ENCODE measurements at places on chromosomes 2 and 18. TPM values are rescaled to one million over a fixed set of nuclear protein-coding genes. Genes with fewer than 3 reads are reported as not detected.

DNA sequence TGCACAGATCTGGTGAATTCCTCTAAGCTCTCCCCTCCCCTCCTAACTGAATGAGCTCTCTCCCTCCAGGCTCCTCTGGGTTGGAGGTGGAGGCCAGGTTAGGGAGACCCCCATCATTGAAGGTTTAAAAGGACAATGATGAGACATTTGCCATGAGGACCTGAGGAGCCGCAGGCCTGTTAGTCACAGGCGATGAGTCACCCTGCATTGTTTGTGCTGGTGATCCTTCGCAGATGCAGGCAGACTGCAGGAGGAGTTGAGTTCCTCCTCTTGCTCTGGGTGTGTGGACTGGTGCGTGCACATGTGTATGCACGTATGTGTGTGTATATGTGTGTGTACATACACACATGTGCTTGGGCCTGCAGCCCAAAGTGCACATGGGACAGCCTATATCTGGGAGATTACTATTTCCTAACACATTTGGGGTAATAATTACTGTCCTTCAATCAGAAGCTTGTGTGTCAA, 42.0 kb downstream of the MCFD2 start:
- H3K4me3 ChIP-seq = no peak overlapping the region
- no peak overlapping the region for H3K27ac ChIP-seq
- H3K4me1 ChIP-seq = no peaks in the 10 kb centered on the region
- no peak for DNase-seq

DNA sequence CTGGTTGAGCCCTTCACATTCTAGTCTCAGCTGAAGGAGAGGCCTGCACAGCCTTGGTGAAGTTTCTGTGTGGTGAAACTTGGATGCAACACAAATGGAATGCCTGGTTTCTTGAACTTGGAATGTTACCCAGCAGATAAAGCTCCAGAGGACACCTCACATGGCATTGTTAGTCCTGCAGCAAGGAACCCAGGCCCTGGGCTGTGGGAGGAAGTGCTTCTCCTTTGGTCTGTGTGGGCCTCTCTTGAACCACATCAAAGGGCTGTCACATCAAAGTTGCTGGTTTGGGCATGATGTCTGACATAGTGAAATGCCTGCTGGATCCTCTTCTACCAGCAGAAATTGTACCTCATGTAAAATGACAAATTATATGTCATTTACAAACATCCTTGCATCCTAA, 198.5 kb downstream of the FHOD3 start:
- no peak for DNase-seq
- peaks cover 19% of the 10 kb centered on the region for H3K27me3 ChIP-seq
- H3K36me3 ChIP-seq = no peaks in the 10 kb centered on the region
- H3K27ac ChIP-seq = no peak overlapping the region
- H3K4me1 ChIP-seq = no peaks in the 10 kb centered on the region

GRCh38 chr2:241859436-241860183, 916 bp upstream of the PDCD1 start:
- H3K27me3 ChIP-seq = peaks cover 21% of the 10 kb centered on the region
- peaks cover 32% of the 10 kb centered on the region for H3K4me1 ChIP-seq
- no peak overlapping the region for H3K27ac ChIP-seq
- peak; percentile 61 for DNase-seq
- peak overlapping the region; percentile 59 for H3K4me3 ChIP-seq

- H3K4me3 ChIP-seq = no peak overlapping the region
- H3K27ac ChIP-seq = peak overlapping the region; percentile 7
- H3K27me3 ChIP-seq = no peaks in the 10 kb centered on the region
- H3K4me1 ChIP-seq = peaks cover 84% of the 10 kb centered on the region
Observed at GRCh38 chr2:224997802-224998201, 44.5 kb downstream of the DOCK10 start.

GRCh38 chr18:37663446-37663845, 97.8 kb upstream of the CELF4 start:
- H3K36me3 ChIP-seq = no peaks in the 10 kb centered on the region
- DNase-seq = no peak
- H3K4me3 ChIP-seq = no peak overlapping the region
- no peaks in the 10 kb centered on the region for H3K27me3 ChIP-seq
- no peaks in the 10 kb centered on the region for H3K4me1 ChIP-seq

DNA sequence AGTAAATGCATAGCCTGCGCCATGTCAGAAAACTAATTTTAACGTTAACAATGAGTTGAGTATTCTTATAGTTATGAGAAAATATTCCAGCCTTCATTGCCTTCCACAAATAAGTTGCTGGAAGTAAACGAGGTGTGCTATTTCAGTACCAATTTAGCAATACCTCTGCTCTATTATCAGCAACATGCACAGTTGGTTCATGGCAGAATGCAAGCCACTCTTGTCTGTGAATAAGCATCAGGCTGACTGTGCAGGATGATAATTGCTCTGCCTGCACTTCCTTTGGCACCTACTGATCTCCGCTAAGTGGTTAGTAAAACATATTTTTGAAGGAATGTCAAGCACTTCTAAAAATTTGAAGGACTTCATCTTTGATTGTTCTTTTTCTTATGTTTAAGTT, 261.9 kb upstream of the SIX3 start:
- no peak for DNase-seq
- H3K27me3 ChIP-seq = no peaks in the 10 kb centered on the region
- no peak overlapping the region for H3K27ac ChIP-seq
- H3K4me1 ChIP-seq = no peaks in the 10 kb centered on the region

DNA sequence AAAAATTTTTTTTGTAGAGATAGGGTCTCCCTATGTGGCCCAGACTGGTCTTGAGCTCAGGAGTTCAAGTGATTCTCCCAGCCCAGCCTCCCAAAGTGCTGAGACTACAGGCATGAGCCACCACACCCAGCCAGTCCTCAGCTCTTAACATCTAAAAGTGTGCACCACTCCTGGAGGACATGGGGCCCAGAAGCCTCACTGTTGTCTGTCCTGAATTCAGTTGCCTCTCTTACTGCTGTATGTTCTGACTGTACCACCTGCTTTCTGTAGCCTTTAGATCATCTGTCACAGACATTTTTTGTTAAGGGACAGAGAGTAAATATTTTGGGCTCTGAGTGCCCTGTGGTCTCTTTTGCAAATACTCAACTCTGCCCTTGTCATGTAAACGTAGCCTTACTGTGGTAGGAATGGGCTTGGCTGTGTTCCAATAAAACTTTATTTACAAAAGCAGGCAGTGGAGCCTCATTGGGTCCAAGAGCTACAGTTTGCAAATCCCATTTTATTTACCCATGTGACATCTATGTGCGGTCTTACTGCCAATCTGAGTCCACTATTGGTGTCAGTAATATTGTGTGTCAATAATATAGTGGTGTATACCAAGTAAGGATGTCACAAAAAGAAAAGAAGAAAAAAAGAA, 38.1 kb downstream of the TMEM37 start:
- H3K4me3 ChIP-seq = no peak overlapping the region
- DNase-seq = peak; percentile 16
- no peaks in the 10 kb centered on the region for H3K4me1 ChIP-seq
- peaks cover 6% of the 10 kb centered on the region for H3K27me3 ChIP-seq
- no peak overlapping the region for H3K27ac ChIP-seq

The ADD2 gene
- total RNA-seq = 4.8 TPM

The SLC5A7 gene
- not detected for total RNA-seq

GRCh38 chr2:31140151-31140550, 1.9 kb upstream of the GALNT14 start:
- H3K4me3 ChIP-seq = no peak overlapping the region
- H3K27me3 ChIP-seq = peaks cover 34% of the 10 kb centered on the region
- H3K36me3 ChIP-seq = no peaks in the 10 kb centered on the region
- peaks cover 5% of the 10 kb centered on the region for H3K4me1 ChIP-seq
- H3K27ac ChIP-seq = no peak overlapping the region
- no peak for DNase-seq

All from natural killer cell treated with Interleukin-12 subunit alpha and Interleukin-12 subunit beta and Interleukin-15 and Interleukin-18, amount 100 ng/mL, for 72 hours (primary cell).